Kidney epithelial cell (primary cell): ENCODE measurements at places on chromosomes 11 and 22. TPM values are rescaled to one million over a fixed set of nuclear protein-coding genes. Genes with fewer than 3 reads are reported as not detected.

- DNase-seq: no peak
Observed at GRCh38 chr11:20042045-20042639, 118.1 kb downstream of the DBX1 start.

- no peak for DNase-seq
Observed at GRCh38 chr22:18059991-18060390, 17.8 kb upstream of the PEX26 start.

DNA sequence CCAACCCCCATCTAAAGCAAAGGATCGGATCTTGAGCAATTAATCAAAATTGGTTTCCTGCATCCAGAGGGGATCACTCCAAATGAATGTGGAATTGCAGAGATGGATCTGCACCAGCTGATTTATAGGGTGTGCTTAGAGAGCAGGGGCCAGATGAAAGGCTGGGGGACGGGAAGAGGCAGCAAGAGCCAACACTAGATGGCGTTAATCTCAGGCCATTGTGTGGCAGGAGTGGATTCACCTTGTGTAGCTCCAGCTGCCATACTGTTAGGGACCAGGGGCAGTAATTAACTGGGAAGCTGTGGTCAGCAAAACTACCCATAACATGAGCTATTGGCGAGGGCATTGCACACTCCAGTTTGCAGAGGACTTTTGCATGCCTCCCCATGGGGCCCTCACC lies 35.6 kb downstream of the SERPINH1 start:
- no peak for DNase-seq

- DNase-seq: no peak
Observed at GRCh38 chr11:16806791-16807190, 68.3 kb downstream of the C11orf58 start.

DNA sequence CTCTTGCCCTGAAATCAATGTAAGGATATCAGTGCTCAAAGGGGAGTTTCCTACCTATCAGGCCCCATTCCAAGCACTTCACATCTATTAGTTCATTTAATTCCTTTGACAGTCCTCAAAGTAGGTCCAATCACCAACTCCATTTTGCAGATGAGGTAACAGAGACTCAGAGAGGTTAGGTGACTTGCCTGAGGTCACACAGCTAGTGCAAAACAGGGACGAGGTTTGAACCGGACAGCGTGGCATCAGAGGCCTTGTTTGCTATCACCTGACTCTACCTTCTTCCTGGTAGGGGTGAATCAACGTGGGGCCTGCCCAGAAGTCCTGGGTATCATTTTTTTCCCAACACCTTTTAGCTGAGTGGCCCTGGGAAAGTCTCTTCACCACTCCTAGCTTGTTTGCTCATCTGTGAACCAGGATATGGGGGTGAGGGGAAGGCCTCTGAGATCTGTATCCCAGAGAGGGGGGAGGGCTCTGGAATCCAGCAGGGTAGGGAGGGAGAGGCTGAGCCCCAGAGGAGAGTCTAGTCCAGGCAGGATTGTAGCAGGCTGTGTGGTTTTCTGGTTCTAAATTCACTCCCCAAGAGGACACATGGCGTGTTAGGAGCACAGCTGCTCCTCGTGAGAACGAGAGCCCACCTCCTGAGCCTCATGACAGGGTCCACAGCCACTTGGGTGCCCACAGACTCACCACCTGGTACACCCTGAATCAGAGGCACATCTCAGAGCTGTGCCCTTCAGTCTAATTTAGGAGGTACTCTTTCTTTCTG lies 174.7 kb downstream of the MN1 start:
- no peak for DNase-seq

The SCUBE2 gene
- 0.89 and 1.3 TPM in 2 replicates for total RNA-seq

The P2RY6 gene
- 4.5 and 6.1 TPM in 2 replicates for total RNA-seq

The CECR2 gene
- total RNA-seq: 6.2 and 7.4 TPM in 2 replicates

- no peak for DNase-seq
Observed at GRCh38 chr22:48568736-48569330, 1258.8 kb downstream of the BRD1 start.

The GNG3 gene
- not detected in 2 replicates for total RNA-seq

DNA sequence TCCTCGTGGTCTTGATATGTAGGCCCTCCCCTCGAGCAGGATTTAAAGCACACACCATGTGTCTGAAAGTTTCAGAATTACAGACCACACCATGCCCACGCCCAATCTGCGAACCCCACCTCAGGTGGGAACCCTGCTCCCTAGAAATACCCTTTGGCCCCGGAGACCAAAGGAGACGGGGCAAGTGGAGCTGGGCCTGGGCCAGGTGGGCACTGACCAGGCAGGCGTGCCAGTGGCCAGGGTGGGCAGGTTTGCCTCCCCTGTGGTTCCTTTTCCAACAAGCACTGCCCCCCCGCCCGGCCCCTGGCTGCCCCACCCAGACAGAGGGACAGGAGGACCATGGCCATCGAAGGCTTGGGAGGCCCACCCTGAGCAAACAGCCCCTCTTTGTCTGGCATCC lies 400.4 kb downstream of the TBC1D22A start:
- no peak for DNase-seq

The CTSW gene
- total RNA-seq: not detected in 2 replicates

The CDC42EP1 gene
- 98.1 and 150 TPM in 2 replicates for total RNA-seq

DNA sequence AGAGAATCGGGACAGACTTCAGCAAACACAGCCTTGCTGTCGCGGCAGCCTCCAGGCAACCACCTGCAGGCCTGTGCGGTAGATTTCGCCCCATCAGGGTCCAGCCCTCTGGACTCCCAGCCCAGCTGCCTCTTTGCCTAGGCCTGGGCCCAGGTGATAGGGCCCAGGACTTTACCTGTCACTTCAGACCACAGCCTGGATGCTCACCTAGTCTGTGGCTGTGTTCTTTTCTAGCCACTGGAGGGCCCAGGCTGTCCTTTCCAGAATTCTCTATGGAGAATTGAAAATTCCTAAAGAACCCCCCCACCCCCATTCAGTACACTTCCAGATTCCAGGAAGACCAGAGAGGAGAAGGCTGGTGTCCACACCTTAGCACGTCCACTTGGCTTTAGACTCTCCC lies 30.6 kb upstream of the RAB1B start:
- DNase-seq: no peak

- DNase-seq: peak; percentile 86
Observed at GRCh38 chr11:34501500-34501899, 12.1 kb downstream of the ELF5 start.

DNA sequence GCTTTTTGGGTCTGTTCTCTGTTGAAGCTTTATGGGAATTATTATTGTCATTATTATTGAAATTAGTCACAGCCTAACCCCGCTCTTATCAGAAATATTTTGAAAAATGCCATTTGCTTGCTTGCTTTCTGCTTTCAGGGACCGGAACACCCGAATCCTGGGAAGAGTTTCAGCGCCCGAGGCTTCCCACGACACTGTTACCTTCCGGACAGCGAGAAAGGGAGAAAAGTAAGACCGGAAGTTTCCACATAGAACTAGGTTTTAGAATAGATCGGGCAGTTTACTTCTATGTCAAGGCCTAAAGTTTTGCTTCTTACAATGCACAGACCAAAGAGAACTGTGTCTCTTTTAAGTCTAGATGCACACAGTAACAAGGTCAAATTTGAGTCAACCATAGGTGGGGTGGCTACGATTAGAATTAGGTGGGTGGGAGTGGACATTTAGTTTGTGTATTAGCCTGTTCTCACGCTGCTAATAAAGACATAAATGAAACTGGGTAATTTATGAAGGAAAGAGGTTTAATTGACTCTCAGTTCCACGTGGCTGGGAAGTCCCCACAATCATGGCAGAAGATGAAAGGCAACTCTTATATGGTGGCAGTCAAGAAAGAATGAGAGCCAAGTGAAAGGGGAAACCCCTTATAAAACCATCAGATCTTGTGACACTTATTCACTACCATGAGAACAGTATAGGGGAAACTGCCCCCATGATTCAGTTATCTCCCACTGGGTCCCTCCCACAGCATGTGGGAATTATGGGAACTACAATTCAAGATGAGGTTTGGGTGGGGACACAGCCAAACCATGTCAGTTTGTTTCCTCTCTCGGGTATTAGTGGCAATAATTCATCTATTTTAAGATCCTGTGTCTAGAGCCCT lies 12.9 kb downstream of the MPEG1 start:
- no peak for DNase-seq

- peak; percentile 31 for DNase-seq
Observed at GRCh38 chr11:60831143-60831500, 10.8 kb upstream of the CCDC86 start.

- no peak for DNase-seq
Observed at GRCh38 chr11:126385991-126386728, 30.7 kb downstream of the ST3GAL4 start.

The OR4A16 gene
- not detected in 2 replicates for total RNA-seq

DNA sequence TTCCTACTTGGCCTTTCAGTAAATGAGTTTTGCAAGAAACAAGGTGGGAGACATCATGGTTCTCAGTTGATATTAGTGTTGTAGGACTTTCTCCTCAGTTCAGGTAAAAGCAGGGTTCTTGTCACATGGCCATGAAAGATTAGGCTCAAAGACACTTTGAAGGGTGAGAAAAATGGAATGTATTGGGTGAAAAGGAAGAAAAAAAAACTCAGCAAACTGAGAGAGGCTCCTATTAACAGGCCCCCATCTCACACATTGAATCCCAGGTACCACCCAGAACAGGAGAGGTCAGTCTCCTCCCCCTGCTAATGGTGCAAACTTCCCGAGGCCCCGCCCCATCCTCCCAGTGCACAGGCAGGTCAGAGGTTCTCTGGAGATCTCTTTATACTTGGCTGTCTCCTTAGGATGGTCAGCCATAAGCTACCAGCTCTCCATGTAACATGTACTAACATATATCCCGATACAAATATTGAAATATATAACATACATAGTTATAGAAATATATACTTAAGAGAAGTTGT lies 62.2 kb downstream of the MICAL2 start:
- no peak for DNase-seq

The PARVG gene
- not detected in 2 replicates for total RNA-seq

The POTEH gene
- total RNA-seq: not detected in 2 replicates

GRCh38 chr11:67592880-67593564 lies 9.4 kb downstream of the GSTP1 start:
- no peak for DNase-seq

DNA sequence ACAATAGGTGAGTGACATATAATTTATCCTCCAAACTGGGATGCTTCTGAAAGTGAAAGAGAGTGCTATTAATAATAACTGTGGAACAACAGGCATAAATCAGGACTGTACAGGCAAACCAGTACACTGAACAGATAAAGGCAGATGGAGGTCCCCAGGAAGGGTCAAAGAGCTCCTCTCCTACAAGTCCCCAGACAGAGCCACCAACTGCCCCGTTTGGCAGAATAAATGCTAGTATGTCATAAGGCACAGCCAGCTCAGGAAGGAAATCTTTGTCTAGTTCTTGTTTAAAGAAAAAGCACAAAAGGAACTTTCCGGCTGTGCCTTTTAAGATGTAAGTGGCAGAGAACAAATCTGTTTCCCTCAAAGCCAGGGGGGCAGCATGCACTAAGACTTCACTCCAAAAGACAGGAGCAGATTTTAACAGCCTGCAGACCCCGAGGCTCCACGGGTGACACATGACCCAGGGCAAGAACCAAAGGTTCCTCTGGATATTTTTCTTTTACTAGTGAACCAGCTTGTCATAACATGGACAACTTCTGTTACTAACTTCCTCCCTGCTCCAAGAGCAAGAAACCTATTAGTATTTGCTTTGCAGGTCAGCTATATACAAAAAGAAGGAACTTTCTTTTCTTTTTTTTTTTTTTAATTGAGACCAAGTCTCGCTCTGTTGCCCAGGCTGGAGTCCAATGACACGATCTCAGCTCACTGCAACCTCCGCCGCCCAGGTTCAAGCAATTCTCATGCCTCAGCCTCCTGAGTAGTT lies 50.2 kb downstream of the MYH9 start:
- DNase-seq: no peak

DNA sequence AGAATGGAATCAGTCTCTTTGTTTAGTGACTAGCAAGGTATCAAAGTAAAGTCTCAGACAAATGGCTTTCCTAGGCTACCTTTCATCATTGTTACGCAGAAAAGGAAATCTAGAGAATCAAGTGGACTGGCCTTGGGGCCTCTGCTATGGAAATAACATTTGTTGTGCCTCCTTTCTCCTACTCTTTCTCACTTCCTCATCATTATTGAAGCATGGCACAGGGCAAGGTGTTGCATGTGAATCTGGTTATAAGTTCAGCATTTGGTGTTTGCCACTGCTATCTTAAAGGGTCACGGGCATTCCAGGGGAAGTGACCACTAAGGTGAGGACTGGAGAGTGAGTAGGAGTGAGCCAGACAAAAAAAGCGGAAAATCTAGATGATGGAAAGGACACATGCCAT lies 54.9 kb downstream of the GLYATL1 start:
- DNase-seq: no peak

The PLEKHA7 gene
- total RNA-seq: 17.7 and 25.3 TPM in 2 replicates

DNA sequence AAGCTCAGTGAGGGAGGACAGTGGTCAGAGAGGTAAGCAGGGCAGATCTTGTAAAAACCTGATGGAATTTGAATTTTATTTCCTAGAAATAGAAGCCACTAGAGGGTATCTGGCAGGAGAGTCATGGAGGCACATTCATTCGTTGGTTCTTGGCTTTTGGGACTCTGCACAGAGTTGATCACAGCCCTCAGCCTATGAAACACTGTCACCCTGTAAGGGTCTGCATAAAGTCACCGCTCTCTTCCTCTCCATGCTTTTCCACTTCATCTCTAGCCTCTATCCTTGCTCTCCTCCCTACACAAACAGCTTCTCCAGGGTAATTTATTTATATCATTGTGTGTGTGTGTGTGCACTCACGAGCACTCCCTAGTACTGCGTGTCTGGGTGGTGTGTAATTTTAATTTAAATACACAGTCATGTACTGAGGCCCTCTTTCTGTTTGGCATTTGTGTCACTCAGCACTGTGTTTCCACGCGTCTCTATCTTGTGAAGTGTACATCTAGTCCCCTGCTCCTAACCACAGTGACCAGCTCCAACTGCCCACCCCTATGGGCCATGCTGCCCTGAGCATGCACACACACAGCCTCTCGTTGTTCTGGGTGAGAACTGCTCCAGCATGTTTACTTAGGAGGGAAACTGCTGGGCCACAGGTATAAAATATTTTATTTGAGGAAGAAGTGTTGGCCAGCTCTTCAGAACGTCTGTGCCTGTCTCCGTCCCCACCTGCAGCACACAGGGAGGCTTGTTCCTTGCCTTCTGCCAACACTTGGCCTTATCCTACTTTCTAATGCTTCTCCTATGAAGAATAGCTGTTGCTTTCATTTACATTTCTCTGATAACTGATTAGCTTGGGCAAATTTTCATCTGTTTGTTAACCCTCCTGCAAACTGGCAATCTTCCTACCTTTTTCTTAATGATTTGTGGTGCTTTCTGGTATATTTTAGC lies 4.5 kb downstream of the KCNQ1OT1 start:
- no peak for DNase-seq

GRCh38 chr11:46277622-46278386 lies at the start of gene CREB3L1:
TSS of gene CREB3L1 (plus strand) at chr11:46277662. CDS start at chr11:46278112, 450 bp downstream.
- no peak for DNase-seq

GRCh38 chr11:88035271-88035670 lies 140.0 kb downstream of the RAB38 start:
- no peak for DNase-seq
